ENCODE measurements at places on chromosomes 13 and 19. TPM values are rescaled to one million over a fixed set of nuclear protein-coding genes. Genes with fewer than 3 reads are reported as not detected.

DNA sequence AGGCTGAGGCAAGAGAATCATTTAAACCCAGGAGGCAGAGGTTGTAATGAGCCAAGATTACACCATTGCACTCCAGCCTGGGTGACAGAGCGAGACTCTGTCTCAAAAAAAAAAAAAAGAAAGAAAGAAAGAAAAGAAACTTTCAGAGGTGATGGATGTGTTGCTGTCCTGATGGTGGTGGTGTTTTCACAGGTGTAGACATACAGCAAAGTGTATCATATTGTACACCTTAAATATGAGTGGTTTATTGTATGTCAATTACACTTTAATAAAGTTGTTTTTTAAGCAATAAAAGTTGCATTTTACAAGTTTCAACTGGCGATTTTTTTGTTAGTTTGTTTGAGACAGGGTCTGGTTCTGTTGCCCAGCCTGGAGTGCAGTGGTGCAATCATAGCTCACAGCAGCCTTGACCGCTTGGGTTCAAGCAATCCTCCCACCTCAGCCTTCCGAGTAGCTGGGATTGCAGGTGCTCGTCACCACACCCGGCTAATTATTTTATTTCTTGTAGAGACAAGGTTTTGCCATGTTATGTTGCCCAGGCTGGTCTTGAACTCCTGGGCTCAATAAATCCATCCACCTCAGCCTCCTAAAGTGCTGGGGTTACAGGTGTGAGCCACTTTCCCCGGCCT lies 13.5 kb upstream of the INSR start:
- no peak for DNase-seq

Gene SIGLEC12
- 1.4 TPM for total RNA-seq

Gene PEAK3
- total RNA-seq, result not detected

- no peak for DNase-seq
These were observed 1.2 kb downstream of the MAP1S start for GRCh38 chr19:17720440-17720839.

DNA sequence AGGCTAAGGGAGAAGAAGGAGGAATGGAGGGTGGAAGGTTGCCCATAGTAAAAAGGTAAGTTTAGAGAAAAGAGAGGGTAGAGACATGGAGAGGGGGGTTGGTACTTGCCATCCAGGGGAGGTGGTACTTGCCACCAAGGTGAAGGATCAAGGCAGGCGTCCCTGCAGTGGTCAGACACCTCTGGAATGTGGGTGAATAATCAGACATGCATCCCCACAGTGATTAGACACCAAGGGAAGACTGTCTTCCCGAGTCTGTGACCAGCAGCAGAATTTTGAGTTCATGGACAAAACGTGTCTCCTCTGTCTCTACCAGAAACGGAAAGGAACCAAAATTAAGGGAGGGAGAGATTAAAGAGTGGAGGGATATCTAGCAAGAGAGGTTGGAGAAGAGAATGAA lies 27.1 kb upstream of the IGFL1 start:
- no peak for DNase-seq

GRCh38 chr13:42215578-42216421 lies 56.2 kb upstream of the AKAP11 start:
- no peak for DNase-seq
